Dorsolateral prefrontal cortex (tissue), 122 donors: ENCODE measurements at places on chromosomes 12 and 14.

DNA sequence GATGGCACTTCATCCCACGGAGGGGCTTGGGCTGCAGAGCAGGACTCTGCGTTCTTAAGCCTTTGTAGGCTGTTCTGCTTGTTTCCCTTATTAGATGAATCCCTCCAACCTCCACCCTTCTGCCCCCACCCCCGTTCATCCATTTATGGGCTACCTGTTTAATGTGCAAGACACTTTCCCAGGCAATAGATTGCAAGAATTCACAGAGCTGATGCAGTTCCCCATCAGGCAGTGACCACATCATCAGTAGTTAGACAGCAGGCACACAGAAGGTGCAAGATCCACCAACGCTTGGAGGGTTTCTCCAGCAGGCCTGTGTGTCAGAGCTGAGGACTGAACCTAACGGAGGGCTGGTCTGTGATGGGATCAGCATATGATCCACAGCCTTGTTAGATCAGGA is 1.2 kb upstream of the C1R start:
- no peak for DNase-seq

- DNase-seq = no peak
Measured at GRCh38 chr12:19846574-19846973, 407.3 kb downstream of the AEBP2 start.

GRCh38 chr12:47033081-47033480 is 46.3 kb upstream of the PCED1B start:
- DNase-seq = no peak

- peak; percentile 55 for DNase-seq
Measured at GRCh38 chr14:60721326-60722106, 2.6 kb downstream of the SIX4 start.

GRCh38 chr14:99763527-99764221 is 29.5 kb upstream of the EML1 start:
- no peak for DNase-seq

- DNase-seq = no peak
Measured at GRCh38 chr14:60502541-60502940, 6.4 kb upstream of the SIX6 start.

- no peak for DNase-seq
Measured at GRCh38 chr12:110314308-110314707, 33.3 kb downstream of the ATP2A2 start.

DNA sequence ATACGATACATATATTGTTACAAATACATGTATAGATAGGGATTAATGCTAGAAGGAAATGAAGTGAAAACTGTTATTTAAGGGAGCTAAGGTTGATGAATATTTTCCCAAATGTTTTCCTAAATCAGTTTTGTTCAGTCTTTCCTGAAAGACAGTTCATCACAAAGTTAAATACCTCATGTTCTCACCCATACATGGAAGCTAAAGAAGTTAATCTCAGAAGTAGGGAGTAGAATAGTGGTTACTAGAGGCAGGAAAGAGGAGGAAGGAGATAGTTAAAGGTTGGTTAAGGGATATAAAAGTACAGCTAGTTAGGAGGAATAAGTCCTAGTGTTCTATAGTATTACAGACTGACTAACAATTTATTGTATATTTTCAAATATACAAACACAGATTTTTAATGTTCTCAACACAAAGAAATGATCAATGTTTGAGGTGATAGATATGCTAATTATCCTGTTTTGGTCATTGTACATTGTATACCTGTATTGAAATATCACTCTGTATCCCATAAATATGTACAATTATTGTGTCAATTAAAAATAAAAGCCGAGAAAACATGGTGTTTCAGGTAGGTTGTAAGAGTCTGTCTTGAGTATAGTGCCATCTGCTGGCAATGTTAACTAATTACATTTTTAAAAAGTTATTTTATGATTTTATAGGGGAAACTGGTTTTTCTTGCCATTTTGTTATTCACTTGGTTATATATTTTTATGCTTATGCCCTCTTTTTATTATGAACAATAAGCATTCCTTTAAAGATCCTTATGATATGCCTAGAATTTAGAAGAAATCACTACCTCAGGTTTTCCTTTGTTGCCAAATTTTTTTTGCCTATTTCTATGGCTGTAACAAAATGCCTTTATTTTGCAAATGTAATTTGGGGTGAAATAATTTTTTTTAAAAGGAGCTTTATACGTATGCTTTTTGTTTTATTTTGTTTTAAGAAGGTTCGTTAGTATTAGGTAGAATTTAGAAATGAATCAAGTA is 26.9 kb downstream of the ZDHHC17 start:
- no peak for DNase-seq

- no peak for DNase-seq
Measured at GRCh38 chr12:39935275-39935674, 170.6 kb downstream of the SLC2A13 start.

DNA sequence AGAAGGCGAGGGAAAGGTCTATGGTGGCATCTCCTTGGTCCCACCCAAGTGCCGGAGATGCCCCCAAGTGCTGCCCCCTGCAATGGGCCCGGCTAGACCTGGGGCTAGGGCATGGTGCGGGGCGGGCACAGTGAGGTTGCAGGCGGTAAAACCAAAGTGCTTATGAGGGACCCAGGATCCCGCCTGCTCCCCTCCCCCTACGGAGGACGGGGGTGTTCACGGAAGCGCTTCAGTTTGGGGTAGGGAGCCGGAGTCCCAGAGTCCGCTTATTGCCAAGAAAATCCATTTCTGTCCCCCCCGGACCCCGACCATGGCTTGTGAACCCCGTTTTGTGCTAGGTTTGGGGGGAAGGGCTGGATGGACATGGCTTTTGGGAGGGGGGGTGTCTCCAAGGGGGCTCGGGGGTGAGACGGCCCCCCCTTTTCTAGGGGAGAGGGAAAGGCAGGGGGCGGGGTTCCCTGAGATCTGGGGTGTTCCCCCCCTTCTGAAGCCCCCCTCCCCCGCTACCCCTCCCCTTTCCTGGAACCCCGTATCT is 5.4 kb upstream of the GPR84 start:
- no peak for DNase-seq

DNA sequence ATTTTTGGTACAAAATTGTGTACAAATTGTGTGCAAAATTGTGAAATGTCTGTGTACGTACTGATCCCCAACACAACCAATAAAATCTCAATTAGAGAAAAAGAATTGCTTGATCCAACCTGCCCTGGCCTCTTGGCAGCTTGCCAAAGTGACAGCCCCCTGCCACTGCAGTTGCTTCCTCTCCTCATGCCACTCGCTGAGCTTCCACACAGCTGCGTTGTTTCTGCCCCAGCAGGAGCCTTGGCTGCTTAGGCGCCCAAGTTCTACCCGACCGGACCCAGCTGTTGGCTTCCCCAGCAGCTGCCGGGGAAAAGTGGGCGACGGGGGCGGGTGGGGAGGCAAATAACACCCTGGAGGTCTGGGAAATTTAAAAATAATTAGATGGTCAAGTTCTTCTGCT is 171.8 kb upstream of the ATF7IP start:
- DNase-seq = no peak

GRCh38 chr14:101825797-101826196 is 64.3 kb downstream of the PPP2R5C start:
- DNase-seq = no peak

DNA sequence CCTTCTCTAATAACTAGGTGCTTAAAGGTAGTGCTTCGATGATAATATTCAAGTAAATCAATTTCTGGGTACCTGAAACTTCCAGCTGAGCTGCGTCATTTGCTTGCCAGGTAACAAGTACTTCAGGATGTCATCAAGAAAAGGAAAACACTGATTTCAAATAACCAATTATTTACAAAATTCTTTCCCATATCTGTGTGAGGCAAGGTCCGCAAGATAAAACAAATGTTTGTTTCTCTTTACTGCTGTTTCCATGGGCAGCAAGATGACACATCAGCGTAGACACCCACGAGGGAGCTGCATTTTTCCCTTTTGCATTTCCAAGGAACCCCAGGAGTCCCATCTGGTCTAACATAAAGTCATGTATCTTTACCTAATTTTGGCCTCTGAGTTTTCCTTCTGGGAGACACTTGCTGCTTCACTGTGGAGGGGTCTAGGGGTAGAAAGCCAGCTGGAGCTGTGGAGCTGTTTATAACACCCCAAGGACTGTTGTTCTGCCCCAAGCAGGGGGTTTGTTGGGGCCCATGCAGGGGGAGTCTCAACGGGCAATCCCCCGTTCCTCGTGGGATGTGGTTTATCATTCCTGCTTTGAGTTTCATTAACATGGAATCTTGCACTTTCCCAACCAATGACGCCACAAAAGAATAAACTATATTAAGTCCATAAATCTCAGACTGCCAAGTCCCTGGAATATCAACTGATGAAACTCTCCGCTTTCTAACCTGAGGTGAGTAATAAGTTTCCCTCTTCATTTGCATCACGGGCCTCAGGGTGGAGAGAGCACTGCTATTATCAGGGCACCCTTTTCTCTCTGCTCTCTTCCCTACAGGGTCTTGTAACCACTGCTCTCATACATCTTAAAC is 112.8 kb upstream of the PELI2 start:
- no peak for DNase-seq

DNA sequence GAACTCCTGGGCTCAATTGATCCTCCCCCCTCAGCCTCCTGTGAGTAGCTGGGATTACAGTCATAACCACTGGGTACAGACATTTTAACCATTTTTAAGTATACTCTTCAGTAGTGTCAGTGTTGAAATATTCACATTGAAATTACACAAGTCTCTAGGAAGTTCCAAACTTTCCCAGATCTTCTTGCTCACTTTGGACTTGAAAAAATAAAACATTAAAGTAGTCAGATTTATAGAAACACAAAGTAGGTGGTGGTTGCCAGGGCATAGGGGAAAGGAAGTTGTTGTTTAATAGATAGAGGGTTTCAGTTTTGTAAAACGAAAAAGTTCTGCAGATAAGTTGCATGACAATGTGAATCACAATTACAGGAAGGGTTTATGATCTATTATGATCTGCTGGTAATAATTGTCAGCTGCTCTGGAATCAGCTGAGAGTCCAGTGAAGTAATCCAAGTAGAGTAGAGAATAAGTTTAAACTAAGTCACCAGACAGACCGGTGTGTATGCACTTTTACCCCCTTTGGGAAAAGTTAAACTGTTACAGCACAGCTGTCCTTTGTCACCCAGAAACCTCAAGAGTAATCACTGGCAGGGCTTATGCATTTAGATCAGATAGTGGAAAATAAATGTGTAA is 27.4 kb downstream of the PCNX1 start:
- no peak for DNase-seq

GRCh38 chr12:67889931-67890330 is 99.3 kb upstream of the IFNG-AS1 start:
- DNase-seq = no peak

GRCh38 chr12:67881565-67881964 is 107.7 kb upstream of the IFNG-AS1 start:
- no peak for DNase-seq

DNA sequence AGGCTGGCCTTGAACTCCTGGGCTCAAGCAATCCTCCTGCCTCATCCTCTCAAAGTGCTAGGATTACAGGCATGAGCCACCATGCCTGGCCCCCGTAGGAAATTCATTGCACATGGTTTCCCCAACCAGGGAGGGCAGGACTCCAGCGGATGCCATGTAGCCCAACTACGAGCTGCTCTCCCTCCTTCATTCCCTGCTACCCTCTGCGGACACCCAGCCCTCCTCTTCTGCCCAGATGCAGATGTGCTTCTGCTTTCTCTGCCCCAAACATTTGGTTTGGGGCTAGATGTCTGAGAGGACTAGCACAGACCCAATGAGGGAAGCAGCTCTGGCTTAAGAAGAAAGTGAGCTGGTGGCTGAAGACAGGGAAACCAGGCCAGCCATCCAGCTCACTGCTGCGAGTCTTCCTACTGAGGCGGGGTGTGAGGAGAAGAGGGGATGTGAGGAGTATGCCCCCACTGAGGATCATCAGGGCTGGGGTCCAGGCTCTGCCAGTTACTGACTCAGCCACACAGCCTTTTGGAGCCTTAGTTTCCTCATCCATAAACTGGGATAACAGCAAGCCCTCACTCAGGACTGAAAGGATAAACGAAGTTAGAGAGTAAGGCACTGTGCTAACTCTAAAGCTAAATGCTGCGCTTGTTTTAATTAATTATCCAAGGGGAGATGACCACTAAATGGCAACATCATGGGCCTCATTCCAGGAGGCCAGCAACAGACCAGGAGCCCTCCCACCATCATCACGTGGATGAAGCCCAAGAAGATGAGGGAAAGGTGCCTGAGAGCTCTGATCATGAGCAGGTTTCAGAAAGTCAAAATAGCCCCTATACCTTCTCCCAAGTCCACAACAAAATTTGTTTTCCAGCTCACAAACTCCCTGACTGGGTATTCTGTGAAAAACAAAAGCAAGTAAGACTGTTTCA is 10.9 kb downstream of the CTDSP2 start:
- no peak for DNase-seq
